Heart right ventricle (tissue), 16 donors: ENCODE measurements at places on chromosomes 7 and 10. TPM values are rescaled to one million over a fixed set of nuclear protein-coding genes. Genes with fewer than 3 reads are reported as not detected.

The ZCWPW1 gene
- 7.5 TPM for polyA plus RNA-seq

The NPTX2 gene
- polyA plus RNA-seq: 5.6 TPM

DNA sequence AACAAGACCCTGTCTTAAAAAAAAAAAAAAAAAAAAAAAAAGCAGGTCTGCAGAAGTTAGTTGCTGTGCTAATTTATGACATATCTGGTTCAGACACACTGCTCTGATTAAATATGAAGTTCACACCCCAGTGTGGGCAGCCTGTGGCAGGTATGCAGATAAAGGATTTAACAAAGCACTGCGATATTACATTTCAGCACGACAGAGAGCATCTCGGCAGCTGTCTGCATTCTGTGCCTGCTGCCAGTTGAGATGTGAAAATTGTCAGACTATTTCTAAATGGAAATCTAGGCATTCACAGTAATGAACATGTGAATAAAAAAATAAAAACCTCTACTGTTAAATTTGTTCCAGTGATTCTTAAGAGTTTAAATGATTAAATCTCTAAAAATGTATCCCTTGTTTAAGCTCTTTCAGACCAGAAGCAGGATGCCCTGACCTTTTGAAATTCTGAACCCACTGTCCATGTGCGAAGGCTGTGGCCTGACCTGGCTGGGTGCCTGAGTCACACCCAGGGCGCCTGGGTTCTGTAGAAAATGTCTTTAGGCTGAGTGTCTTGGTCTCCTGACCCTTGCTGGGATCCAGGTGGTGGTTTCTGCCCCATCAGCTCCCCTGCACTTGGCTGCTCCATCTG lies 272.9 kb downstream of the WDR37 start:
- no peak for DNase-seq

DNA sequence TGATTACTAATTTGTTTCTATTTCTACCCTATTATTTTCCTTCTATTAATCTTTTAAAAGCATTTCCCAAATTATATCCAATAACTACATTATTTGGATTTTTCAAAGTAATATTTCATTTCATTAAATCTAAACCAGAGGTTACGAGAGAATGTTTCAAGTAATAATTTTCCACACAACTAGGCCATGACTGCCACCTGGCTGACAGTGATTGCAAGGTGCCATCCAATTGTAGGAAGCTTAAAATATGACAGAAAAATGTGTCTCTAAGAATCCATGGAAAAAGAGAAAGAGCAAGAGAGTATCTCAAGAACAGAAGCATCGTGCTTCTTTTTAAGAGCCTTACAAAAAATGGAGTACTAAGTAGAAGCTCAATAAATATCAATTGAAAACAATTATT lies 48.7 kb downstream of the TPK1 start:
- DNase-seq: no peak

GRCh38 chr10:95262763-95263518 lies 27.9 kb downstream of the PDLIM1 start:
- DNase-seq: no peak

GRCh38 chr7:50851891-50852290 lies 69.2 kb upstream of the GRB10 start:
- no peak for DNase-seq

DNA sequence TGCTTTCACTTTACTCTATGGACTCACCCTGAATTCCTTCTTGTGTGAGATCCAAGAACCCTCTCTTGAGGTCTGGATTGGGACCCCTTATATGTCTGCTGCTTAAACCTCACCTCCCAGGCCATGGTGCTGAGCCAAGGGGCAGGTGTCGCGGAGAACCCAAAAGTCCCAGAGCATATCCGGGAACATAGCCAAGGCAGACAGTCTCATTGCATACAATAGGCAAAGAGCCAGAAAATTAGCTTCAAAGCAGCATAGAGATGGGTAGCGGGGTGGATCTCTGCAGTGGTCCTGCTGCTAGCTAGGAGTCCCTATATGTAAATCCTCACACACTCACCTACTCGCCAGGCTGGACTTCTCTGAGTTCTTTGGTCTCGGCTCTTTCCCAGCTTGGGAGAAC lies 5.5 kb downstream of the CCL24 start:
- no peak for DNase-seq
